Hair follicle dermal papilla cell (primary cell): ENCODE measurements at places on chromosomes 7 and 10. TPM values are rescaled to one million over a fixed set of nuclear protein-coding genes. Genes with fewer than 3 reads are reported as not detected.

Gene CDK5
- total RNA-seq, result 12.2 and 12.4 TPM in 2 replicates

Gene CCDC6
- total RNA-seq, result 38.7 and 44.3 TPM in 2 replicates

Gene MIOS
- total RNA-seq, result 26.4 and 35.0 TPM in 2 replicates

Gene NANOS1
- total RNA-seq, result 0.61 and 1.5 TPM in 2 replicates

Gene POLR2J
- 18.2 TPM in 2 replicates for total RNA-seq

Gene C10orf105
- total RNA-seq, result 1.1 and 1.2 TPM in 2 replicates

Gene TUBAL3
- total RNA-seq, result not detected in 2 replicates

Gene NKX6-2
- total RNA-seq, result not detected in 2 replicates

Gene ARHGAP22
- total RNA-seq, result 52.6 and 55.5 TPM in 2 replicates

Gene FUOM
- total RNA-seq, result 21.1 and 28.4 TPM in 2 replicates

Gene CPA1
- not detected in 2 replicates for total RNA-seq

Gene LLCFC1
- not detected in 2 replicates for total RNA-seq

Gene PAPOLB
- total RNA-seq, result under 0.01 and 0.16 TPM in 2 replicates

Gene TMEM196
- not detected in 2 replicates for total RNA-seq

Gene ADCYAP1R1
- total RNA-seq, result not detected in 2 replicates

Gene GATAD1
- total RNA-seq, result 28.7 and 30.2 TPM in 2 replicates

Gene KCNMA1
- 52.1 and 52.9 TPM in 2 replicates for total RNA-seq

Gene FBXL13
- total RNA-seq, result 0.73 and 0.97 TPM in 2 replicates

Gene CAV1
- 656 and 917 TPM in 2 replicates for total RNA-seq

Gene INSIG1
- total RNA-seq, result 375 and 410 TPM in 2 replicates

Gene CHST15
- 34.5 and 35.5 TPM in 2 replicates for total RNA-seq

Gene STRIP2
- 1.5 TPM in 2 replicates for total RNA-seq

Gene SH2D4B
- total RNA-seq, result not detected in 2 replicates

Gene HMX2
- total RNA-seq, result not detected in 2 replicates

Gene COL13A1
- 9.5 and 15.4 TPM in 2 replicates for total RNA-seq

Gene C1GALT1
- 40.9 and 47.5 TPM in 2 replicates for total RNA-seq

Gene ARHGEF5
- total RNA-seq, result 8.7 and 10.1 TPM in 2 replicates

Gene WNT16
- 5.2 and 5.7 TPM in 2 replicates for total RNA-seq

Gene SVOPL
- total RNA-seq, result not detected in 2 replicates

Gene HOXA10
- not detected in 2 replicates for total RNA-seq

Gene ABCB4
- total RNA-seq, result 10.4 and 23.5 TPM in 2 replicates

Gene TMEM184A
- total RNA-seq, result 0.36 and 0.49 TPM in 2 replicates

Gene SLC16A12
- not detected in 2 replicates for total RNA-seq

Gene AVPI1
- 23.5 and 32.1 TPM in 2 replicates for total RNA-seq

Gene CALN1
- total RNA-seq, result not detected in 2 replicates

Gene HNRNPF
- 187 and 200 TPM in 2 replicates for total RNA-seq

Gene FBH1
- 81.0 and 114 TPM in 2 replicates for total RNA-seq

Gene CPVL
- 0.49 and 1.3 TPM in 2 replicates for total RNA-seq

Gene PNLIP
- total RNA-seq, result not detected in 2 replicates

Gene UBE3C
- total RNA-seq, result 109 and 133 TPM in 2 replicates

Gene STARD3NL
- 32.0 and 41.9 TPM in 2 replicates for total RNA-seq

Gene LRIT2
- not detected in 2 replicates for total RNA-seq

Gene PTPRN2
- total RNA-seq, result 0.24 and 0.32 TPM in 2 replicates

Gene PDSS1
- total RNA-seq, result 2.1 and 3.0 TPM in 2 replicates

Gene CCDC146
- 2.2 and 4.1 TPM in 2 replicates for total RNA-seq

Gene DNTT
- total RNA-seq, result not detected in 2 replicates

Gene BTBD16
- total RNA-seq, result not detected in 2 replicates

Gene SLK
- total RNA-seq, result 58.7 and 60.5 TPM in 2 replicates

Gene SPAM1
- not detected in 2 replicates for total RNA-seq

Gene KCNH2
- 0.16 TPM in 1 of 2 replicates, not detected in the other for total RNA-seq

Gene RHEB
- 43.3 and 51.9 TPM in 2 replicates for total RNA-seq
